ENCODE measurements at places on chromosomes 11 and 22.
A peak's percentile ranks its signal among the peaks of the same experiment; 100 is the strongest.

DNA sequence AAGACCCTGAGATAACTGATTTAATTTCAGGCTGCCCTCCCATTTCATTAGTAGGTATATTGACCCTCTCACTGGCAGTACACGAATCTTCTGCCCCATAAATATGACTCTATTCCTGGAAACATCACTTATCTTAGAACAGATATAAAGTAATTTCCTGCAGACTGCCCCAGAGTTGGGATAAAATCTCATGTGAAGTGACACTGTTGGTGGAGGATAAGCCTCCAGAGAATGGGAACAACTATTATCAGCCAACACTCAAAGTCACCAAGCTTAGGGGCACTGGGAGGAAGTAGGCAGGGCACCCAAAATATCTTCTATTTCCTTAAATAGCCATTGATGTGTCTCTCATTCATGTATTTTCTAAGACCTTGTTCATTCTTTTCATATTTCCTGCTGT, 8.2 kb downstream of the OR51B5 start:
- DNase-seq: no peak

GRCh38 chr11:15489281-15489680, 374.6 kb downstream of the INSC start:
- DNase-seq: no peak

DNA sequence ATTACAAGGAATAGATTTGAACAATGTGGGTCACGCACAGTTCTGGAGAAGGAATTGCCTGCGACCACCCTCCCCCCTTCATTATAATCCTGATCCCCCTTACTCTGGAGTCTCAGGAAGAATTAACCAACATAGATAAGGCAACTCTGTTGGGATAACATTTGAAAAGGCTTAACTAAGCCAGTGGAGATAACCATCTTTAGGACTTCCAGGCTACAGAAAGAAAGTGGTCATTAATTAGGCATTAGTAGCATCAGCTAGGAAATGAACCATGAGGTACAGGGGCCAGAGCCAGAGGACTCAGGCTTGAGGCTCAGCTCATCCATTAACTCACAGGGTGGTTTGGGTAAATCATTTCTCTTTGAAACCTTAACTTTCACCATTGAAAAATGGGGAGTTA, 720.0 kb upstream of the API5 start:
- no peak for DNase-seq

- DNase-seq: peak; percentile 11
These were observed 2.3 kb downstream of the MN1 start for GRCh38 chr22:27799015-27799826.

DNA sequence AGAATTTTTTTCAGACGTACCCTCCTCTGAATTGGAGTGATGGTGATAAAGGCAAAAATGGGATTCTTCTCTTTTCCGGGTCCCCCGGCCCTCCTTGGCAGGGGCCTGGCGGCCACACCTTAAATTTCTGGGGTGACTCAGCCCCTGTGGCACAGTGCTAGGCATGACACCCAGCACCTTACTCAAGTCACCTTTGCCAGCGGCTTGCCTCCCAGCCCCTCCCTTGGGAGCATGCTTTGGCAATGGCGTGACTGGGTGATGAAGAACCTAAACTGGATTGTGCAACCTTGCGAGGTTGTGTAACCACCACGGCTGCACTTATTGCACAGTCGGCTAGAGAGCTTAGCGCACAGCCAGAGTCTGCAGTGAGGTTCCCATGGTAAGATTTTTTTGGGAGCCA, 16.2 kb upstream of the LDLRAD3 start:
- DNase-seq: peak; percentile 97

All from PC-3 (cell line).